Astrocyte of the spinal cord (primary cell): ENCODE measurements at places on chromosomes 6 and 20.
A peak's percentile ranks its signal among the peaks of the same experiment; 100 is the strongest.

GRCh38 chr20:52539891-52540290, 348.3 kb upstream of the ZFP64 start:
- DNase-seq = no peak

GRCh38 chr20:46088409-46089166, 1.2 kb downstream of the NCOA5 start:
- peak; percentile 12 for DNase-seq

DNA sequence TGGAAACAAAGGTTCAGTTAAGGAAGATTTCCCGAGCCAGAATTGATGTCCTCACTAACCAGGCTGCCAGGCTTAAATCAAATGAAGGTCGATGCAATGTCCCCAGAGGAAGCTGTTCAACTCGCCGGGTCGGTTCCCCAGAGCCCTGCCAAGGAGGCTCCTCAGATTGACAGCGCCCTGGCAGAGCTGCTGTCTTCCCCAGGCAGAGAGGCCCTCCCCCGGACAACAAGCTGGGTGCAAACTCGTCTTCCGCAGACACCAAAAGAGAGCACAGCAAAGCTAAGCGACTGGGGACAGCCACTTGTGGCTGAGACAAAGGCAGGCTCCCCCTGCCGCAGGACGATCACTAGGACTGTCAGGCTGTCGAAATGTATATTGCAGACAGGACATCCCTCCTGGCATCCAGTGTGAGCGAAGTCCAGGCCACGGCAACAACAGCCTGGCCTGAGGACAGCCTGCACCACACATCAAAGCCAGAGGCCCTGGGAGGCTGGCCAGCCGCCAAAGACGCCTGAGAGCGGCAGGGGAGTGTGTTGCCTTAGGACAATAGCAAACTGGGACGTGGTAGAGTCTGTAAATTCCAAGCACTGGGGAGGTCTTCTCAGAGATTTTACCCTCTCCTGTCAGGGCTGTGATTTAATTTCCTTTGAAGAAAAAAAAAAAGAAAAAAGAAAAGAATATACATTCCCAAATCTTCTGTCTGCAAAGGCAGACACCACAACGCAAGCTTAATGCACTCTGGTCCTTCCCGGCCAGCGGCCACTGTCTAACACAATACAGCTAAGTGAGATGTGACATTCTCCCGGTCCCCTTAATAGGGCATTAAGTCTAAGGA, 99.1 kb downstream of the HIVEP2 start:
- peak; percentile 97 for DNase-seq

GRCh38 chr20:57622201-57622570, 2.0 kb upstream of the ZBP1 start:
- no peak for DNase-seq

- no peak for DNase-seq
These were observed 32.1 kb downstream of the FNDC1 start for GRCh38 chr6:159201336-159201735.

DNA sequence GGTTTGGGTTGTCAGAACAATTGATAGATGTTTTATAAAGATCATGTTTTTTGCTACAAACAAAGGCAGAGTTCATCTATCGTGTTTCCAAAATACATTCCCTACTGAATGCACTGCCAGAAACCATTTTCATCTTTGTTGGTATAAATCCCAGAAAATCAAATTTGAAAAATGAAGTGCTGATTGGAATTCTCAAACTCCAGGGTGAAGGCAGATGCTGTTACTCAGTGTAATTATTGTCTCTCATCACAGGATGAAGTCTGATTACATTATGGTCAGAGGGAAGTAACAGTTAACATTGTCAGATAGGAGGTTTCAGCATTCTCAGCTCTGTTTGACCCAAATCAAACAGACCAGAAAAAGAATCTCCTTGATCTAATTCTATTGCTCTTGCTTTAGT, 198.4 kb upstream of the KCNK16 start:
- DNase-seq = no peak

- no peak for DNase-seq
These were observed 125.9 kb upstream of the MLN start for GRCh38 chr6:33929575-33930288.

GRCh38 chr6:109867970-109868358, 110.1 kb upstream of the GPR6 start:
- peak; percentile 48 for DNase-seq

- no peak for DNase-seq
These were observed 4.6 kb downstream of the DACT2 start for GRCh38 chr6:168314948-168315347.

- DNase-seq = peak; percentile 74
These were observed 17.2 kb downstream of the TAB2 start for GRCh38 chr6:149334682-149335160.

- DNase-seq = peak; percentile 60
These were observed 869.0 kb upstream of the ADGRB3 start for GRCh38 chr6:67766057-67766456.

DNA sequence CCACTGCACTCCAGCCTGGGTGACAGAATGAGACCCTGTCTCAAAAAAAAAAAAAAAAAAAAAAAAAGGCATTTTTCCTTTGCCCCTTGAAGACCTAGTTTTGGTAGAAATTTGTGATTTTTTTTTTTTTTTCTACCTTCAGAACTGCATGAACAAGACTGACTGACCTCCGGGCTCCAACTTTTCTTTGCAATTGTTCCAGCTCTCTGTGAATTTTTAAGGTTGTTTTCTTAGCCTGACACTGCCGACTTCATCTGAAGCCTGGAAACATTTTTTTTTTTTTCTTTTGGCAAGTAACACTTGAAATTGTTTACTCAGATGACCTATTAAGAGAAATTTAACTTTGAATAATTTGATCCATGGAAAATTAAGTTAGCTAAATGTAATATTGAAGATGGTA, 73.0 kb downstream of the SLC24A3 start:
- DNase-seq = peak; percentile 7

DNA sequence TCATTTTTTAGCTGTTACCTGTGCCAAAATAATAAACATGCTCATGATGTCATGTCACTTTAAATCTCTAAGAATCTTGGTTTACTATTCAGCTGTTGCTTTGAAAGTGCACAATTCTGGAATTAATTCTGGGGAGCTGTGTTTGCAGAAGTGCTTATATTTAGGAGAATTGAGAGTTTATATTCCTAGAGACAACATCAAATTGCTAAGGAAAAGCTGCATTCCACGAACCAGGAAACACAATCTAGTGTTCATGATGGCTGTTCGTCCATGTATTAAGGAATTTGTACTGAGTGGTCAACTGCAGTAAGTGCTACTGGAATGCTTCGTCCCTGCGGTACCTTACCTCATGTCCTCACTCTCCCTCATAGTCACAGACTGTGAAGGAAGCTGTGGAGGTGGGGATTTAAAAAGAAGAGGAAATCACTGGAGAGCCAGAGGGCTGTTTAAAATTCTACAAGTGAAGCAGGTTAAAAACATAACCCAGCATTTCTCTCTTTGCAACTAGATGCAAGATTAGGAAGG, 161.0 kb downstream of the TRMT11 start:
- no peak for DNase-seq

DNA sequence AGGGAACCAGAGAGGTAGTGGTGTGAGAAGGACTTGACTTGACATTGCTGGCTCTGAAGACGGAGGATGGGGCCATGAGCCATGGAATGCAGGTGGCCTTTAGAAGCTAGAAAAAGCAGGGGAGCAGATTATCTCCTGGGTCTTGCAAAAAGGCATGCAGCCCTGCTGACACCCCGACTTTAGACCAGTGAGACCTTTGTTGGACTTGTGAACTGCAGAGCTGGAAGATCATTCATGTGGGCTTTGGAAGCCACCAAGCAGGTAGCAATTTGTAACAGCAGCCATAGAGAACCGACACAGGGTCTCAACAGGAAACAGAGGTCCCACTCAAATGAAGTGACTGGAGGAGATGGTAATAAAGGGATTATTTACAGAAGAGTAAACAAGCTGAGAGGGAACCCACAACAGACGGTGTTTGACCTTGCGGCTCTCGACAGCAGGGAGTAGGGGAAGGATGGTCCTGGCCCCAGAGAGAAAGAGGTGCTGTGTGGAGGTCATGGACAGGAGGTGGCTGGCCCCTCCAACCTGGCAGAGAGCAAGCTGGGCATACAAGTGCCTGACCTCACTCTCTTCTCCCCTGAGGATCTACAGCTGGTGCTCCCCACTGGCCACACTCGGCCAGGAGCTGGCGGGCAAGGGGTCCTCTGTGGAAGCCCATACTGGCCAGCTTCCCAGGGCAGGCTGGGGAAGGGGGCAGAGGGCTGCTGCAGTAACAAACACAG, 43.9 kb downstream of the SLC22A23 start:
- no peak for DNase-seq

- peak; percentile 85 for DNase-seq
These were observed 36.0 kb downstream of the CCN2 start for GRCh38 chr6:131914967-131915751.

DNA sequence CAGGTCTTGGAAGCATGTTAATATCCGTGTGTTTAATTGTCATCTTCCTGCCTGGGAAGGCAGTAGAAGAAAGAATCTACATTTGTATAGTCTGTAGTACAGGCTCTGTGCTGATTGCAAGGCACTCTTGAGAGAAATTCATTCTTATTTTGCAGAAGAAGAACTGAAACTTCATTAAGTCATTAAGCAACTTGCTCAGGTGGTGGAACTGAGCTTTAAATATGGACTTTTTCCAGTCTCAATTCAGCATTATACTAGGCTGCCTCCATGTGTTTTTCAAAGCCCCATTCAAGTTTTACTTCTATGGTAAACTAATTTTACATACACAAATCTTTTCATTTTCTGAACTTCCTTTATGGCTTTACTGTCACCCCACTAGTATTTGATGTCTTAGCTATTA, 18.7 kb downstream of the ZNF451 start:
- no peak for DNase-seq

DNA sequence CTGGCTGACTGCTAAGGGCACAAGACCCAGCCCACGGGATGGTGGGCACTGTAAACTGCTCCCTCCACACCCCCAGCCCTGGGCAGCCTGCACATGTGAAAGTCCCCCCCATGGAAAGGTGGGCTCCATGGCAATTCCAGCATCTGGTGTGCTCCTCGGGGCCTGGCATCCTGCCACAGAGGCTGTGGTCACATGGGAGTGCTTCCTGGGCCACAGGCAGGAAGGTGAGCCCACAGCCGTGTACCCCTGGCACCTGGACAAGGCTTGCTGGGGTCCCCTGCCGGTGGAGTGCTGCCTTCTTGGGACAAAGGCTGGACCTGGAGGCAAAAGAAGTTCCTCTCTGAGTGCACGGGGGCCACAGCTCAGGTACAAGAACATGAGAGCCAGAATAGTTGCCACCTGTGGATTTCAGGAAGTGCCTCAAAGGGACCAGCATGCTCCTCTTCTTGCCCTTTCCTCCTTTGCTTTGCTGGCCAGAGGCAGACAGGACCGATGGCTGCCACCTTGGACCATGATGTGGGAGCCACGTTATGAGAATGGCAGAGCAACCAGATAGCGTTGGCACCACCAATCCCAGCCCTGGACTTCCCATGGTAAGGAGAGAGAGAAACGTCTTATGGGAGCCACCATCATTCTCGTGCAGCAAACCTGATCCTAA, 120.2 kb upstream of the MLN start:
- no peak for DNase-seq

DNA sequence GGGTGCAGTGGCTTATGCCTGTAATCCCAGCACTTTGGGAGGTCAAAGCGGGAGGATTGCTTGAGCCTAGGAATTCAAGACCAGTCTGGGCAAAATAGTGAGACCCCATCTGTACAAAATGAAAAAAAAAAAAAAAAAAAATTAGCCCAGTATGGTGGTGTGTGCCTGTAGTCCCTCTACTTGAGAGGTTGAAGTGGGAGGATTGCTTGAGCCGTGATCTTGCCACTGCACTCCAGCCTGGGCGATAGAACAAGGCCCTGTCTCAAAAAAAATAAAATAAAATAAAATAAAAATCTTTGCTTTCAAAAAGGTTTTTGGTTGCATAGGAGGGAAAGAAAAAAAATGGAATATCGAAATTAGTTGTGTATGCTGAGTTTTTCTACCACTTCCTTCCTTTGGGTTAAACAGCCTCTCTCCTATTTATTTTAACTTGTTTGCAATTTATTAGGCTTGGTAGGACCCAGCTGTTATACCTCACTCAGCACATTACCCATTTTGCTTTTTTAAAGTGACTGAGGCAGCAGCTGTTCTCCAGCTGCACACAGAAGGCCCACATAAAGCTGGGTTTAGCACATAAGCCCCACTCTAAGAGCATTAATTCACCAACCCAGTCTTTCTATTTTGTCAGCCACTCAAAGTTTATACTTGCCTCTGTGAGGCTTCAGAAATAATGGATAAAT, 152.3 kb downstream of the ZFAND3 start:
- no peak for DNase-seq

DNA sequence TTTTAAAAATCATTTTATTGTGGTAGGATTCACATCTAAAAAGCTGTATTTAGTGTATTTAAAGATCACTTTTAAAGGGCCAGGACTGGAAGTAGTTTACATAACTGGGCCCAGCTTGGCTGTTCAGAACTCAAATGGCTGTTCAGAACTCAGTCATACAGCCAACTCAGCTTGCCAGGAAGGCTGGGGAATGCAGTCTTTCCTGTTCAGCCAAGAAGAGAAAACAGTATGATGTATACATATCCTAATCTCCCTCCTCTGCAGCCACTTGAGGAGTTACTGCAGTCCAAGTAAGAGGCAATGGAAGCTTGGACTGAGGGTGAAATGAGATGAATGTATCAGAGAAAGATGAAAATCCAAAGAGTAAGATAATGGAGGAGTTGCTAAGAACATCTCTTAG, 24.6 kb downstream of the DSTN start:
- peak; percentile 64 for DNase-seq

GRCh38 chr6:35082733-35083403, 58.3 kb downstream of the TCP11 start:
- DNase-seq = peak; percentile 33

GRCh38 chr6:52423971-52424381, 3.8 kb downstream of the EFHC1 start:
- peak; percentile 92 for DNase-seq

DNA sequence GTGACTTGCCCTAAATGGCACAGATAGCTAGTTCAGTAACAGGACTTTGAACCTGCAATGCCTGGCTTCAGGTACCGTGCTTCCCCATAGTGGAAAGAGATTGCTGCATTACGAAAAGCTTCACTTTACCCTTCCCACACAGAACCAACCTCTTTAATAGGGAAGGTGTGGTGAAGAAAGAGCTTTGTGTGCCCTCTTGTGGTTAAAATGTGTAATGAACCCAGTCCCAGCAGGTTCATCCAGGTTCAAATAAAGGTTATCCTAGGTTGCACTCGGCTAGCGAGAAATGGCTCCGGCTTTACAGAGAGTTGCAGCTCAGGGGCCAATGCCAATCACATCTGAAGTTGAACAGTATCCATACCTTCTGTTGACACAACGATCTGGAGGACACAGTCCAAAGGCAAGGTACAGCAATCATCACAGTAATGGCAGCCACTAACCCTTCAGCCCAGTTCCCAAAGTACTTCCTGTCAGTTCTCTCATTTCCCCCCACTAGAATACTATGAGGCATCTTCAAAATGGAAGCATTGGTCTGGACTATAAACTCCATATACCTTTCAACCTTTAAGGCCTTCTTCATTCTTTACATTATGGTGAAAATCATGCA, 3.0 kb downstream of the DEFB115 start:
- DNase-seq = no peak

- no peak for DNase-seq
These were observed 6.0 kb upstream of the VNN1 start for GRCh38 chr6:132719736-132720448.
